ENCODE measurements at places on chromosomes 3 and 15. TPM values are rescaled to one million over a fixed set of nuclear protein-coding genes. Genes with fewer than 3 reads are reported as not detected.
A peak's percentile ranks its signal among the peaks of the same experiment; 100 is the strongest.

PATL2 gene
- total RNA-seq = 1.3 TPM

EXD1 gene
- 0.17 TPM for total RNA-seq

DNA sequence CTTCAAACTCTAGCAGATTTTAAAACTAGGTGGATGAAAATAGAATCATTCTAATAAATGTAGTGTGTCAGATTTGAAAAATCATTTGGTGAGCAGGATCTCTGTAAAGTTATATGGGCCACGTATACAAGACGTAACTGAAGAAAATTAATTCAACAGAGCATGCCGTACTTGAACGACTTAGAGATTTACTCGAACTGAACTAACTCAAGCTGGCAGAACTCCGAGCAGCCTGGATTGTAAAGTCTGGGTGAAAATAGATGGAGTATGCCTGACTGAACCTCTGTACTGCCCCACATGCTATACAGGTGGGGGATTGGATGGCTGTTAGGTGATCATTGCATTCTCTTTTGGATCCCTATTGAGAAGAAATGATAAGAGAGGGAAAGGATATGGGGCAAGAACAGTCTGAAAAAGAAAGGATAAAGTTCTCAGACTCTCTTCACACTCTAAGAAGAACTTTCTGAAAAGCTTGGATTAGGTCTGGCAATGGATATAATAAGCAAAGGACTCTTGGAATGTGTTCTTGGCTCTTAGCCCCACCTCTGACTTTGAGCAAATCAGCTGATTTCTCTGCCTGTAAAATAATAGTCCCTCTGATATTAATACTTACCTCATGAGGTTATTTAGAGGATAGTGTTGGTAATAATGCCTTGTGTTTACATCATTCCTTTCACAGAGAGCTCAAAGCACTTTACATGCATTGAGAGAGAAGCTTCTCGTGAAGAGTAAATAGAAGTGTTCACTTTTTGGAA, 147.5 kb downstream of the FILIP1L start:
- no peak overlapping the region for H3K4me3 ChIP-seq
- H3K27me3 ChIP-seq = no peaks in the 10 kb centered on the region
- H3K27ac ChIP-seq = no peak overlapping the region
- no peaks in the 10 kb centered on the region for H3K36me3 ChIP-seq
- peak; percentile 68 for DNase-seq
- H3K4me1 ChIP-seq = peaks cover 2% of the 10 kb centered on the region

PPP1R14D gene
- not detected for total RNA-seq

GRCh38 chr3:187798531-187799530, 53.6 kb upstream of the BCL6 start:
- peaks cover 2% of the 10 kb centered on the region for H3K27me3 ChIP-seq
- H3K27ac ChIP-seq = no peak overlapping the region
- no peaks in the 10 kb centered on the region for H3K4me1 ChIP-seq
- H3K4me3 ChIP-seq = no peak overlapping the region

GRCh38 chr3:159586571-159587202, 401.9 kb upstream of the IL12A start:
- H3K4me1 ChIP-seq = no peaks in the 10 kb centered on the region
- peak; percentile 37 for DNase-seq
- no peaks in the 10 kb centered on the region for H3K36me3 ChIP-seq
- H3K27me3 ChIP-seq = no peaks in the 10 kb centered on the region
- H3K4me3 ChIP-seq = no peak overlapping the region

GRCh38 chr3:123481071-123481470, 32.2 kb upstream of the ADCY5 start:
- no peak overlapping the region for H3K27ac ChIP-seq
- peaks cover 16% of the 10 kb centered on the region for H3K27me3 ChIP-seq
- no peaks in the 10 kb centered on the region for H3K4me1 ChIP-seq
- DNase-seq = no peak

DGKG gene
- 4.8 TPM for total RNA-seq

DNA sequence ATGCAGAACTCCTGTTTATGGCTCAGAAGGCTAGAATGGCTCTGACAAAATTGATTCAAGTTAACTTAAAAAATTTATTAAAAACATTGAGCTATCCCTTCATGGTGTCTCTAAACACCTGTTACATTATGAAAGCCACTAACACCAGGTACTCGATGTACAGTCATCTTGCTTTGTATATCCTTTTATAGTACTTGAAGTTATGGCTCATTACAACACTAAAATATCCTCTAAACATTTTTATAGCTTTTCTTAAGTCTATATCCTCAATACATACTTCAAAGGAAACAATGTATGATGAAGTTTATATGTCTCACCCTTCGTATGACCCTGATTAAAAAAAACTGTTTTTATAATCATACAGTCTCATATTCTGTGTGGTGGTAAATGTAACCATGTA, 38.2 kb downstream of the SLITRK3 start:
- no peak overlapping the region for H3K4me3 ChIP-seq
- H3K27me3 ChIP-seq = no peaks in the 10 kb centered on the region
- DNase-seq = no peak
- no peaks in the 10 kb centered on the region for H3K4me1 ChIP-seq

DNA sequence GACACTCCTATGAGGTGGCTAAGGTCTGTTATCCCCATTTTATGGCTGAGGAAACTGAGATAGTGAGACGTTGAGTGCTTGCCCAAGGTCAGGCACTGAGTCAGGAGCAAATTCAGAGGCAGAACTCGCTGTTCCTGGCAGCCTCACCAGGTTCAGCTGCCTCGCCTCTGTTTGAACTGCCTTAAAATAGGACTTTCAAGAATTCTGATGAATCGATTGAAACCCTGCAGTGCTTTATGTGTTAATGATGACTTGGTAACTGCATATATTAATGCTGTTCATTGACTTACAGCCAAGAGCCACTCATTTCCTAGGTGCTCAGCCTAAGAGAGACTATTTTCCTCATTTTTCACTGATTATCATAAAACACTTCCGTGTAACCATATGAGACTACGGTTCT, 79.5 kb upstream of the BHLHE40 start:
- H3K27ac ChIP-seq = no peak overlapping the region
- H3K27me3 ChIP-seq = no peaks in the 10 kb centered on the region
- DNase-seq = no peak
- no peak overlapping the region for H3K4me3 ChIP-seq

FGD5 gene
- total RNA-seq = 1.0 TPM

IMPG2 gene
- 0.33 TPM for total RNA-seq

TP63 gene
- not detected for total RNA-seq

DNA sequence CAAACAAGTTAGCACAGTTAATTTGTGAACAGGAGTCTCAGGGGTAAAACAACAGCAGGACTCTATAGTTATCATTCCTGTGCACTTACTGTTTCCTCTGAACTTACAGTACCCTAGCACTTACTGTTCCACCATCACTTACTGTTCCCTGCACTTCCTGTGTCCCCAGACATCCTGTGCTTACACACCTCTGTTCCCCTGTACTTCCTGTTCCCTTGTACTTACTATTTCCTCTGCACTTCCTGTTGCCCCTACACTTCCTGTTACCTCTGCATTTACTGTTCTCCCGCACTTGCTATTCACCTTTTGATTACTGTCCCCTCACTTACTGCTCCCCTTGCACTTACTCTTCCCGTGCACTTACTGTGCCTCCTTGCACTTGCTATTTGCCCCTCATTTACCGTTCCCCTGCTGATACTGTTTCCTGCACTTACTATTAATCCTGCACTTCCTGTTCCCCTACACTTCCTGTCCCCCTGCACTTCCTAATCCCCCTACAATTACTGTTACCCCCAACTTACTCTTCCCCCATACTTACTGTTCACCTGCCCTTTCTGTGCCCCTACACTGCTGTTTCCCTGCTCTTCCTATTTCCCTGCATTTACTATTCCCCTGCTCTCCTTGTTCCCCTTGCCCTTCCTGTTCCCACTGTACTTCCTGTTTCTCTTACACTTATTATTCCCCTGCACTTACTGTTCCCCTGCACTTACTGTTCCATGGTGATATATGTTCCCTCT, 30.3 kb downstream of the TPRA1 start:
- no peaks in the 10 kb centered on the region for H3K36me3 ChIP-seq
- H3K4me1 ChIP-seq = no peaks in the 10 kb centered on the region
- H3K27ac ChIP-seq = no peak overlapping the region
- no peak for DNase-seq
- no peaks in the 10 kb centered on the region for H3K27me3 ChIP-seq

TIMP4 gene
- total RNA-seq = 9.8 TPM

- no peak overlapping the region for H3K27ac ChIP-seq
- H3K4me3 ChIP-seq = no peak overlapping the region
- DNase-seq = no peak
- peaks cover 2% of the 10 kb centered on the region for H3K27me3 ChIP-seq
- no peaks in the 10 kb centered on the region for H3K4me1 ChIP-seq
- no peaks in the 10 kb centered on the region for H3K36me3 ChIP-seq
Observed at GRCh38 chr3:187788984-187789857, 44.0 kb upstream of the BCL6 start.

GRCh38 chr15:36175186-36175740, 404.2 kb upstream of the CDIN1 start:
- no peak overlapping the region for H3K27ac ChIP-seq
- no peak for DNase-seq
- H3K36me3 ChIP-seq = no peaks in the 10 kb centered on the region
- H3K4me3 ChIP-seq = no peak overlapping the region
- no peaks in the 10 kb centered on the region for H3K27me3 ChIP-seq

FEM1B gene
- 46.7 TPM for total RNA-seq

- H3K27me3 ChIP-seq = no peaks in the 10 kb centered on the region
- H3K36me3 ChIP-seq = no peaks in the 10 kb centered on the region
- H3K27ac ChIP-seq = no peak overlapping the region
- no peak for DNase-seq
- no peak overlapping the region for H3K4me3 ChIP-seq
Observed at GRCh38 chr3:98580401-98581386, 12.7 kb downstream of the CPOX start.

GRCh38 chr3:66527246-66527645, 26.4 kb upstream of the LRIG1 start:
- no peak overlapping the region for H3K4me3 ChIP-seq
- H3K27me3 ChIP-seq = no peaks in the 10 kb centered on the region
- no peaks in the 10 kb centered on the region for H3K36me3 ChIP-seq
- no peaks in the 10 kb centered on the region for H3K4me1 ChIP-seq
- H3K27ac ChIP-seq = no peak overlapping the region

GRCh38 chr15:97941572-97941971, 18.9 kb upstream of the ARRDC4 start:
- H3K27me3 ChIP-seq = no peaks in the 10 kb centered on the region
- no peak for DNase-seq
- no peak overlapping the region for H3K27ac ChIP-seq
- H3K36me3 ChIP-seq = no peaks in the 10 kb centered on the region

NEK11 gene
- total RNA-seq = 14.4 TPM

GOLGA8A gene
- total RNA-seq = 9.0 TPM

ECE2 gene
- total RNA-seq = not detected

DNA sequence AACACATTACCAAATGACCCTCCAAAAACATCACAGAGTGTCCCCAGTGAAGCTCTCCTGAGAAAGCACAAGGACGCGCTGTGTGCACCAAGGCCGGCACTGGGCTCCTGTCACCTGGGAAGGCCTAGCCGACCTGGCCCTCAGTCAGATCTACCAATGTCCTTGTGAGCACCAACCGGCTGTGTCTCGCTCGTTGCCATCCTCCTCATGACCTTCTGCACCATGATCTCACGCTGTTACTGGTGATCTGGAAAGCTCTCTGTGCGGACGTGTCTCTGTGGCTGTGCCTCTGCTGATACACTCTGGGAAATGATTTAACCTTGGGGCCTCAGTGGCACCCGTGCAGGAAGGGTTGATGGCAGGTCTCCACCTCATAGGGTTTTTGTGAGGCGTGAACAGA, 24.2 kb downstream of the ZXDC start:
- H3K4me3 ChIP-seq = no peak overlapping the region
- H3K4me1 ChIP-seq = peaks cover 6% of the 10 kb centered on the region
- no peaks in the 10 kb centered on the region for H3K27me3 ChIP-seq
- no peak for DNase-seq
- no peak overlapping the region for H3K27ac ChIP-seq
- H3K36me3 ChIP-seq = peaks cover 4% of the 10 kb centered on the region

- peaks cover 8% of the 10 kb centered on the region for H3K4me1 ChIP-seq
- H3K36me3 ChIP-seq = no peaks in the 10 kb centered on the region
- peak overlapping the region; percentile 21 for H3K27ac ChIP-seq
- H3K27me3 ChIP-seq = no peaks in the 10 kb centered on the region
- no peak for DNase-seq
Observed at GRCh38 chr3:30285188-30286006, 321.0 kb upstream of the TGFBR2 start.

EAF1 gene
- 22.6 TPM for total RNA-seq

CLDN18 gene
- total RNA-seq = not detected

GRCh38 chr3:123778991-123779622, 105.0 kb downstream of the MYLK start:
- peaks cover 52% of the 10 kb centered on the region for H3K4me1 ChIP-seq
- no peak for DNase-seq
- no peak overlapping the region for H3K27ac ChIP-seq

HCLS1 gene
- total RNA-seq = 0.51 TPM

ZPLD1 gene
- 0.17 TPM for total RNA-seq

GRCh38 chr3:122456074-122456473, 40.2 kb upstream of the WDR5B start:
- no peak overlapping the region for H3K4me3 ChIP-seq
- H3K27me3 ChIP-seq = no peaks in the 10 kb centered on the region
- no peaks in the 10 kb centered on the region for H3K4me1 ChIP-seq
- no peak for DNase-seq
- H3K27ac ChIP-seq = no peak overlapping the region

GRCh38 chr3:149736175-149736952, 15.9 kb downstream of the COMMD2 start:
- no peak overlapping the region for H3K4me3 ChIP-seq
- no peaks in the 10 kb centered on the region for H3K4me1 ChIP-seq
- H3K27ac ChIP-seq = no peak overlapping the region
- DNase-seq = peak; percentile 22
- H3K27me3 ChIP-seq = no peaks in the 10 kb centered on the region

ACP3 gene
- 3.5 TPM for total RNA-seq

PLSCR2 gene
- total RNA-seq = not detected

DISP2 gene
- total RNA-seq = 0.26 TPM
